ENCODE measurements at places on chromosomes 6 and 20.
A peak's percentile ranks its signal among the peaks of the same experiment; 100 is the strongest.

- DNase-seq, result peak; percentile 59
These were observed 392.2 kb upstream of the MARCKS start for GRCh38 chr6:113464960-113465359.

DNA sequence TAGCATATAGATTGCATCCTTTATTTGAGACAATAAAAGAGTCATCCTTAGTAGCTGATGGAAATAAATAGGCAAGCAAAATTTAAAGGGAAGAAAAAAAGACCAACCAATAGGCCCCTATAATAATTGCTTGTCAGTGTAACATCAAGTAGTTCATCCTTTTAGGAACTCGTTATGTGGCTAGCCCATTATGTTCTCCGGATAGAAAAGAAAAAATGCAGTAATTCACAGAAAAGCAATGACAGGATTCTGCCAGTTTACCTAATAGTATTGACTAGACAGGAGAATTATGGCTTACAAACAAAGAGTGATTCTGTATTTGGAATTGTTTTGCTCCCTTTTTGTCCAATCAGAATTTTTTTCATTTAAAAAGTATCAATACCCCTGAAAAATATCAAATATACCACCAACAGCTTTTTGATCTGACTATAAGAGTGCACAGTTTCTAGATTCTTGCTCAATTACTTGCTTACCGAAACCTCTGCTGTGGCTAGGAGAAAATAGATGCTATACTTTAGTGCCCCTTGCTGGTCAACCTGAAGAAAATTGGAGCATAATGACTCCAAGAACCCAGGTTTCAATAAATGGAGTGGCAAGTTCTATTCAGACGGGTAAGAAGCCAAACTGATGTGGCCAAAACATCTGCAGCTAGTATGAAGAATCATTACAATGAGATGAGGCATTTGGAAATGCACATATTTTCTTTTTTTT, 91.5 kb upstream of the SASH1 start:
- DNase-seq, result peak; percentile 57

DNA sequence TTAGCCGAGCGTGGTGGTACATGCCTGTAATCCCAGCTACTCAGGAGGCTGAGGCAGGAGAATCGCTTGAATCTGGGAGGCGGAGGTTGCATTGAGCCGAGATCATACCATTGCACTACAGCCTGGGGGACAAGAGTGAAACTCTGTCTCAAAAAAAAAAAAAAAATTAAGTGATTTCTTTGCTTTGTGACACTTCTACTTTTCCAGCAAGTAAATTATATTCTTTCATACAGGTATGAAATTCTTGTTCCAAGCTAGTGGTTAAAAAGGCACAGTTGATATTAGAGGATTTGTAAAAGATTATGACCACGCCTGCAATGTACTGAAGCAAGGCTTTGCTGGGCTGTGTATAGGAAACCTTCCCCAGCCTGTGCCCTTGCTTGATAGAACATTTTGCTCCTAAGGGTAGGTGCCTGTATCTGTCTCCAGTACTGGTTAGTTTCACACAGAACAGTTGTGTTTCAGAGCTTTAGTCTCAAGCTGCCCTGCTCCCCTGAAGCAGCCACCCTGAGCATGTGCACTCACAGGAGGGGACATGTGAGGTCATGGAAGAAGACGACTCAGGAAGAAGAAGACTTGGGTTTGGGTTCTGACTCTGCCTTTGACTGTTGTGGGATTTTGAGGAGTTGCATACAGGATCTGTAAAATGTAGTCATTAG, 10.2 kb downstream of the PTPN1 start:
- no peak for DNase-seq

DNA sequence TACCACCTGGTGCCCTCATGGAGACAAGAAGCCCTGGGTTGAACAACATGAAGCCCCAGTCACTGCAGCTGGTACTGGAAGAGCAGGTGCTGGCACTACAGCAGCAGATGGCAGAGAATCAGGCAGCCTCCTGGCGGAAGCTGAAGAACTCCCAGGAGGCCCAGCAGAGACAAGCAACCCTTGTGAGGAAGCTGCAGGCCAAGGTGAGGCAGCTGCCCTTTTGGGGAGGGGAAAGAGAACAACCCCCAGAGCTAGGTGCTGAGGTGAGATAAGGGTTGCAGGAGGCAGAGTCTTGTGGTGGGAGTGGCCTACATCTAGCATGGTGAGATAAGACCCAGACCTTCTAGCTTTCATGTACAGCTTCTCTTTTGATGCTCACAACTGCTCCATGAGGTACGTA, 7.0 kb downstream of the CEP250 start:
- DNase-seq, result no peak

DNA sequence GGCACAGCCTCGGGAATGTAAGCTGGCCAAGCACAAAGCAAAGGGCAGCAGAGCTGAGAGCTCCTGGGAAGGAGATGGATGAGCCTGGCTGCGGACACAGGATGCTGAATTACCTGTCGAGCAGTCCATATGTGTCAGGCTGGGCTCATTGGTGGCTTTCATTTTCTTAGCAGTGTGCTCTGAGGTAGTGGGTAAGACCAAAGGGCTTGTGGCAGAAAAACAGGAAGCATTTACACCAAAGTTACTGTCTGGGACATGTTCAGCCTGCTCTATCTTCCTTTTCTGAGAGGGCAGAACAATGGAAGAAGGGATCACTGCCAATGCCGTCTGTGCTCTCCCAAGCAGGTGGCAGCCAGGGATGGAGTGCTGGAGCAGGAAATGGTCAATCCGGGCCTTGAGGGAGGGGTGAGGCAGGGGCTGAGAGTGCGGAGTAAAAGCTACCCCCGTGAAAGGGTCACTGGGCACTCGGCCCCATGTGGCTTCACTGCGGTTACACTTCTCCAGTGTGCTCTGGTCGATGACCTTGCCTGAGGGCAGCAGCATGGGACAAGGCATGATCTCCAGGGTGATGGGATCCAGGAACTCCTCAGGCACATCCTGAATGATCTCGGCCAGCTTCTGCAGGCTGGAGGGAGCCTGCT, 36.9 kb upstream of the AVP start:
- DNase-seq, result no peak

- peak; percentile 83 for DNase-seq
These were observed 125.3 kb downstream of the ATXN1 start for GRCh38 chr6:16635810-16636602.

GRCh38 chr20:6739406-6739805, 28.1 kb upstream of the BMP2 start:
- no peak for DNase-seq

DNA sequence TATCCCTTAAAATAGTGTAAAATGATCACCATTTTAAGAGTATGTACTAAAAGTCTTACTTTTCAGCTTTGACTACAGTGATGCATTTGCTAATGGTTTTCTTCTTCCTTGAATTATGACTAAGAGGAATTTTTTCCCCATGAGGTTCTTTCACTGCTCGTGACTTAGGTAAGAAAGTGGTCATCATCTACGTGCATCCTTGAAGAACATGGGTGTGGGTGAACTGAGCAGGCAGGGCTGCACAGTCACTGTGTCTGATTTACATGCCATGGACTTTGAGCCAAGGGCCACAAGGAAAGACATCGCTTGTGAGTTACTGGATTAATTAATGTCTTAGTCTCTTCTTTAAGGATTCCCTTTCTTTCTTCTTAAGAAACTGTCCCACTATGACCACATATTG, 33.3 kb downstream of the NQO2 start:
- DNase-seq, result no peak

DNA sequence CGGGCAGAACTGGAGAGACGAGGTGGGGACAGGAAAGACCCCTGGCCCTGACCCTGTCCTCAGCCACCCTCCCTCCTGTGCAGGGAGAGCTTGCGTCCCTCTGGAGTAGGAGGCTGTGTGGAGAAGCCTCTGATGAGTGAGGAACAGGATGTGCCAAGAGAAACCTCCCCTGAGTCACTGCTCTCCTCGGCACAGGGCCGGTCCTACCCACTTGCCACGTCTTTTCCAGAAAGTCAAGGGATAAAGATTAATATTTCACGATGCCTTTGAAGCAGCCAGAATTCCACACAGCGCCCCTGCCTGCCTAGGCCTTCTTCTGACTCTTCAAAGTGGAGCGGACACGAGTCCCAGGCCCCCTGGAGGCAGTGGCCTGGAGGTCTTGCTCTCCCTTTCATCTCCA, 34.9 kb upstream of the THBS2 start:
- DNase-seq, result no peak

DNA sequence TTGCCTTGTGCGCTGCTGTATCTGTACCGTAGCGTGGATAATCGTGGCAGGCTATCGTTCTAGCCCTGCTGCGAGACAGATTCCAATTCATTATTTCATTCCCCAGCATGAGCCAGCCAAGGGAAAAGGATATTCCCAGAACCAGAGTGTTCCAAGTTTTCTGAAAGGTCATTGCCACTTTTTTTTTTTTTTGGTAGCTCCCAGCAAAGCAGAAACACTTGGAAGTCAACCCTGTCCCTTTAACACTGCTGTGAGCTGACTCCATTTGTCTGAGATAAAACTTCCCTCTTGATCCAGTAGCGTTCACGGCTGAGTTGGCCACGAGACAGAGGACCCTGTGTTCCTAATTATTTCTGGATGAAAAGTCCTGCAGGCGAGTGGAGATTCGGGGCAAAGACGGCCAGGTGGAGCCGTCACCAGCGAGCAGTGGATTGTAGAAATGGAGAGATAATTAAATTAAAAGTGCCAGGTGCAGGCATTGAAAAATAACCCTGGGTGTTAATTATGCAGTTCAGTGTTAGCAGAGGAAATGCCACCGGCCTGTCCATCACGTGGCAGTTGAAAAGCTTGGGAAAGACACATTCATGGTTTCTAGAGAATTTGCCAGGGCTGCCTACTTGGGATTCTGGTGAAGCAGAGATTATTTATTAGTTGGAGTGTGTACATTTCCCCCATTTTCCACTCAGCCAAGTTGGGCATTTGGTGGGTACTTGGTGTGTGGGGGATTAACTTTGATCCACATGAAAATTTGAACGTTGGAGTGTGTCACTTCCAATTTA, 164.2 kb downstream of the SLC24A3 start:
- no peak for DNase-seq

GRCh38 chr20:14401479-14402138, 64.2 kb upstream of the FLRT3 start:
- DNase-seq, result no peak

GRCh38 chr6:4210629-4211419, 75.4 kb upstream of the ECI2 start:
- DNase-seq, result peak; percentile 60

DNA sequence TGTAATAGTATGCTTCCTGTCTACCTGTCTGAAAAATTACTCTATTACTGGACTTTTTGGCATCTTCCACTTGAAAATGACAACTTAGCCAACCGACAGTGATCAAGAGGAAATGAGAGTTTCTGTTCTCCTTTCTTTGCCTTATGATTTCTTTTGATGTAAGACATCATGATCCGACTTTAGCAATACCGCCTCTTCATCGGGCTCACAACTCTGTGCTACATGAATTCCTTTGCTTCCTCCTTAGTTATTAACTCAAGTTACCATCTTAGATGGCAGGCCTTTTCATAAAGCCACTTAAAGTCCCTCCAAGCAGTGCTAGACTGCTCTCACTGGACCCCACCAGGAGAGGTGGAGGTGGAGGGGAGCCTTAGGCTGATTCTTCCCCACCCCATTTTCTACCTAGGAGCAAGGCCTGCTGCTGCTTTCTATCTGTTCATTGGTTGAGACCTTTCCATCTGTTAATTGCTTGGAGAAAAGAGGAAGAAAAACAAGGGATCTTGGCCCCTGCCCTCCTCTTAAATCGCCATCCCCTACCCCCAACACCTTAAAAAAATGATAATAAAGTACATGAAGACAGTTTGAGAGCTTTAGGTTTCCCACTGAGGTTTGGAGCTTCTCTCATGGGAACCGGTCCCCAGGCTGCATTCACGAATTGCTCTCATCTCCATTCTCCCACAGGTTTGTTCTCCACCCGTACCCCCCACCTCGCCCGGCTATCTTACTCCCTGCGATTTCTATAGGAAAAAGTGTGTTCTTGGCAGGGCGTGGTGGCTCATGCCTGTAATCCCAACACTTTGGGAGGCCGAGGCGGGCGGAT, 21.6 kb upstream of the MCM3 start:
- DNase-seq, result no peak

DNA sequence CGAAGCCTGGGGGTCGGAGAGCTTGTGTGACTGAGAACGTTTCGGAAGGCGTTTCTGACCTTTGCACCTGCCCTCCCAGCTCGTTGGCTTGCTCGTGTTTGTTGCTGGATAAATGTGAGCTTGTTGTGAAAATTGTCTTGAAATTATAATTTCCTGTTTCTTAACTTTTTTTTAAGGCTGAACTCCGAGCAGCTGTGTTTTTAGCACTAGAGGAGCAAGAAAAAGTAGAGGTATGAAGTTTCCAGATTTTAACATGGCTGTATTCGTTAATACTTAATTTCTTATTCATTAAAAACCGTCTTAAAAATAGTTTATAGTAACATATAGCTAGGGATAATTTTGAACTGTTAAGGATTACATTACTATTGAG, 672 bp downstream of the CEP43 start:
- no peak for DNase-seq

GRCh38 chr6:168692193-168692914, 251.4 kb downstream of the SMOC2 start:
- DNase-seq, result no peak

GRCh38 chr6:99333068-99333467, 16.4 kb downstream of the FAXC start:
- DNase-seq, result no peak

GRCh38 chr6:141953072-141953471, 179.7 kb upstream of the GJE1 start:
- DNase-seq, result no peak

- DNase-seq, result peak; percentile 82
These were observed 40.0 kb downstream of the NUDT3 start for GRCh38 chr6:34352305-34352937.

DNA sequence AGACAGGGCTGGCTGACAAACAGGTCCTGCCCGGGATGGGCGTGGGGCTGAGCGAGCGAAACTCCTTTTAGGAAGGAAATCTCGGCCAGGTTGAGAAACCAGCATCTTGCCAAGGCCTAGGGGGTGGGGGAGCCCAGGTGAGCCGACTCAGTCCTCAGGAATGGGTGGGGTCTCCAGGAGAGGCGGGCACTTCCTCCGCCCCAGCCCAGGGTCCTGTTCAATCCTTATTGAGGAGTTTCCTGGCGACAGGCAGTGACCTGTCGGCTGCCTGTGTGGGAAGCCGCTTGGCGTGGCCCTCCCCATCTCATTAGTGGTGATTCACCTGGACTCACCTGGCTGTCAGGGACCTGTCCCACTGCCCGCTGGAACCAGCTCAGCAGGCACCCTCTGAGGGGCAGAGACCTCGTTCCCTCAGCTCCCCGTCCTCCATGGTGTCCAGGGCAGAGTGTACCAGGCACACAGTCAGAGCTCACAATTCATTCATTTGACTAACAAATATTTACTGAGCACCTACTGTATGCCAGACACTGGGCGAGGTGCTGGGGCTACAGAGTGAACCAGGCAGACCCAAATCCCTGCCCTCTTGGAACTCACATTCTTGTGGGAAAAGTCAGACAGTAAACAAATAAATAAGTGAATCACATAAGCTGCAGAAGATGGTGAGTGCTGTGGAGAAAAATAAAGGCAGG, 51.1 kb downstream of the FGD2 start:
- peak; percentile 64 for DNase-seq

- DNase-seq, result no peak
These were observed 123.2 kb downstream of the PRND start for GRCh38 chr20:4844751-4845465.

Measured in mesenchymal stem cell (in vitro differentiated cells and primary cell).